ENCODE measurements at places on chromosomes 3 and 15.

DNA sequence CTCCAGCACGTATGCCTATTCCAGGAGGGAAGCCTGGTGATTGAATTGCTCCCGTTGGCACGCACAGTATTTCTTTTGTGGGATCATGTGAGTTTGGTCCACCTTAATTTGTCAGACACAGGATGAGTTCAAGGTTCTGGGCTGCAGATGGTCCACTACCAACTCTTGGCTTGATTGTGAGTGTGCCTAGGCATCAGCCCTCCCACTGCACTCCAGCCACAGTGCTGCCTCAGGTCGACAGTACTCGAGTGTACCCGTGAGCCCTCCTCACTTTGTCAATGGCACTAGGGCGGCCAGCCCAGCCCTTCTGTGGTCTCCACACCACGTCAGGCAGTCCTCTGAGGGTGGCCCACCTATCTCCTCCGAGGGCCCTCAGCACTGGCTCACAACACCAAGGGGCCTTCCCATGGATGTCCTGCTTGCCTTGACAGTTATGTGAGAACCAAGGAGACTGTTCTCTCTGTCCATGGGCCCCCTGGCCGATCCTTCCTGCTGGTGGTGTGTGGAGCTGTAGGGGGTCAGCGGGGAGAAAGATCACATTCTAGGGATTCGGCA lies 30.2 kb downstream of the CHRD start:
- DNase-seq = no peak

GRCh38 chr15:89746386-89746780 lies 4.7 kb downstream of the MESP1 start:
- DNase-seq = no peak

- DNase-seq = no peak
Observed at GRCh38 chr3:194300382-194300758, 50.8 kb downstream of the CPN2 start.

GRCh38 chr3:182349051-182349450 lies 444.3 kb upstream of the ATP11B start:
- DNase-seq = no peak

DNA sequence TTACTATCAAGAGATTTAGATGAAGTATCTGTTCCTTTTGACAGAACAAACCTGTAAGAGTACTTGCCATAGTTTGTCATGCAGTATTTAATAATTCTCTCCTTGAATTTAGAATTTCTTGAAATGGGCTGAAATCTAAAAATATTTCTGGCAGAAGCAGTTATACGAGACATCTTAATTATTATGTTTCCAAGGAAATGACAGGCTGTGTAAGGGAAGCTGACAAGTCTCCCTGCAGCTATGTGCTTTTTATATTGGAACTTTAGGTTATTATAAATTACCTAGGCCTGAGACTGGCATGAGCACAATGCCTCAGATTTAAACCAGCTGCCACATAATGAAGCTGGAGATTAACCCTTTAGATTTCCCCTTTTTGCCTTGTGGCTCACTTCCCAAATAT lies 365.0 kb upstream of the EPHA6 start:
- no peak for DNase-seq

- no peak for DNase-seq
Observed at GRCh38 chr3:25094932-25095685, 333.0 kb upstream of the RARB start.

DNA sequence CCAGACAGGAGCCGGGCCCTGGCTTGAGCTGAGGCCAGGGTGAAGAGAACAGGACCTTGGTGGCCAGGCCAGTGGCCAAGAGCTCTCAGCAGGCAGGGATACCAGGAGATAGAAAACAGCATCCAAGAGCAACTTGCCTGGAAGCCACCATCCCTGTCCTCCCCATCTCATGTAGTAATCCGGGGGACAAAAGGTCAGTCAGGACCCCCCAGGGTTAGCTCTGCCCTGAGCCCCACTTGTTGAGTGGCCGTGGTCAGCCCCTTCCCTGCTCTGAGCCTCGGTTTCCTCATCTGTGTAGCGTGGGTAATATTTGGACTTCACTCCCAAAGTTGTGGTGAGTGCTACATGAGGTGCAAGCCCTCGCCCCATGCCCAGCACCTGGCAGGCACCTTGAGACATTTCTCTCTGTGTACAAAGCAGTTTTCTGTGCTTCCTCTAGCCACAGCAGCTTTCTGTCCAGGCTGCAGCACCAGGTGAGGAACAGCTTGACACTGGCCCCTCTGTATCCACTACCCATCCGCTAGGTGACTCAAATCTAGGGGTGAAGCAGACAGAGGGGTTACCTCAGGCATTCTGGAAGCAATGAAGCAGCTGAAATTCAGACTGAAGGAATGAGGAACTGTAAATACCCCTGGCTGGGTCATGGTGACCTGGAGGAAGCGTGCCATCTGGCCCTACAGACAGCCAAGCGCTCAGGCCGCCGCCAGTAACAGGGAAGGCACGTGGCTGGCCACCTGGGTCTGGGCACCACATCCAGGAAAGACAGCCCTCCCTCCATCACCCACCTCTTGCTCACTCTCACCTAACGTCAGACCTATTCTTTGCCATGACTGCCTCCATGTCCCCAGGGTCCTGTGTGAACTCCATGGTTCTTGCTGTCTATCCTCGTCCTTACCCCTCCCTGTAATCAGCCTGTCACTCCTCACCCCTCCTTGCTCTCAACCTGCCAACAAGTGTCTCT lies 6.7 kb downstream of the CISH start:
- no peak for DNase-seq

GRCh38 chr3:38332201-38332600 lies 14.4 kb upstream of the XYLB start:
- DNase-seq = no peak
